Right renal pelvis (tissue), 4 donors: ENCODE measurements at places on chromosomes 1 and 21. TPM values are rescaled to one million over a fixed set of nuclear protein-coding genes. Genes with fewer than 3 reads are reported as not detected.

DNA sequence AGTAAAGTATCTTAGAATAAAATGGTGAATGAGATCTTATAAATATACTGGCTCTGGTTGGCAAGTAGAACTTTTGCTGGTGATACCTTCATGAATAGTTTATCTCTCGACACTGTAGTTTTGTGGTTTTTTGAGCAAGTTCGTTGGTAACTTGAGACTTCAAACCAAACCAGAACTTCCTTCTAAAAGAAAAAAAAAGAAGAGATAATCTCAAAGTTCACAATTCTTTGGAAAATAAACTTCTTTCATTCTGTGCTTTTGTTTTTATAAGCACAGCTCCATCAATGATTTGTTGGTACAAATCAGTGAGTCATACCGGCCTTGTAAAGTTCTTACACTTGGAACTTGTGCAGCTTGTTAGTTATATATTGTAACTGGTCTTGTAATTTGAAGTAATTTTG lies 2.3 kb downstream of the HIPK1 start:
- DNase-seq: no peak

FCRLB gene
- polyA plus RNA-seq: 5.6 TPM

NVL gene
- polyA plus RNA-seq: 40.3 TPM

HTR6 gene
- 1.5 TPM for polyA plus RNA-seq

- no peak for DNase-seq
These were observed 714.7 kb upstream of the NEGR1 start for GRCh38 chr1:72997041-72997440.

GRCh38 chr1:18093193-18093592 lies 14.4 kb upstream of the IGSF21 start:
- no peak for DNase-seq
